Keratinocyte (primary cell): ENCODE measurements at places on chromosomes 13 and 19.
A peak's percentile ranks its signal among the peaks of the same experiment; 100 is the strongest.

- no peaks in the 10 kb centered on the region for H3K36me3 ChIP-seq
- DNase-seq = no peak
- H3K27me3 ChIP-seq = no peaks in the 10 kb centered on the region
- H3K27ac ChIP-seq = no peak overlapping the region
- no peak overlapping the region for H3K4me3 ChIP-seq
- peaks cover 18% of the 10 kb centered on the region for H3K4me1 ChIP-seq
These were observed 553.1 kb downstream of the EFNB2 start for GRCh38 chr13:105982219-105982930.

DNA sequence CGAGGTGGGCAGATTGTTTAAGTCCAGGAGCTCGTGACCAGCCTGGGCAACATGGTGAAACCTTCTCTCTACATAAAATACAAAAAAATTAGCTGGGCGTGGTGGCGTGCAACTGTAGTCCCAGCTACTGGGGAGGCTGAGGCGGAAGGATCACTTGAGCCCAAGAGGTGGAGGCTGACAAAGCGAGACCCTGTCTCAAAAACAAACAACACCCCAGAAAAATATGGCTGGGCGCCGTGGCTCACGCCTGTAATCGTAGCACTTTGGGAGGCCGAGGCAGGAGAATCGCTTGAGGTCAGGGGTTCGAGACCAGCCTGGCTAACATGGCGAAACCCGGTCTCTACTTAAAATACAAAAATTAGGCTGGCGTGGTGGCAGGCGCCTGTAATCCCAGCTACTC is 3.4 kb upstream of the HNRNPL start:
- H3K27ac ChIP-seq = no peak overlapping the region
- no peak overlapping the region for H3K4me3 ChIP-seq
- H3K4me1 ChIP-seq = peaks cover 26% of the 10 kb centered on the region
- no peak for DNase-seq

DNA sequence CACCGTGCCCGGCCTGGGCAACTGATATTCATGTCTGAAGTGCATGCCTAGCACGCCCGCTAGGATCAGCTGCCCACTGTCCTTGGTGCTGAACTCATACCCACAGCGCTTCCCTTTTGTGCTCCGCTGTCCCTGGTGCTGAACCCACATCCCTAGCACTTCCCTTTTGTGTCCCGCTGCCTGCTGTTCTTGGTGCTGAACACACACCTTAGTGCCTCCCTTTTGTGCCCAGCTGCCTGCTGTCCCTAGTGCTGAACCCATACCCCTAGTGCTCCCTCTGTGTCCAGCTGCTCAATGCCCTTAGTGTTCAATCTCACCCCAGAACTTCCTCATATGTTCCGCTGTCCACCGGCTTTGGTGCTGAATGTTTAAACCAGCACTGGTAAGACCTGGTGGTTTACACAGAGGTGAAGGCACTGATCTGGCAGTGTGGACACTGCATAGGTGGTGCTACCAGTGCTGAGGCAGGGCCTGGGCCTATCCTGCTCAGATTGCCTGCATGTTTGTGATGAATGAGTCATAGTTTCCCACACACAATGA is 26.3 kb upstream of the SIGLEC11 start:
- H3K27me3 ChIP-seq = no peaks in the 10 kb centered on the region
- no peak overlapping the region for H3K27ac ChIP-seq
- no peaks in the 10 kb centered on the region for H3K4me1 ChIP-seq
- H3K36me3 ChIP-seq = peaks cover 8% of the 10 kb centered on the region
- peak; percentile 54 for DNase-seq

GRCh38 chr19:45276284-45276687 is 25.2 kb downstream of the MARK4 start:
- no peak overlapping the region for H3K27ac ChIP-seq
- no peak overlapping the region for H3K4me3 ChIP-seq
- peaks cover 27% of the 10 kb centered on the region for H3K36me3 ChIP-seq
- no peaks in the 10 kb centered on the region for H3K27me3 ChIP-seq

DNA sequence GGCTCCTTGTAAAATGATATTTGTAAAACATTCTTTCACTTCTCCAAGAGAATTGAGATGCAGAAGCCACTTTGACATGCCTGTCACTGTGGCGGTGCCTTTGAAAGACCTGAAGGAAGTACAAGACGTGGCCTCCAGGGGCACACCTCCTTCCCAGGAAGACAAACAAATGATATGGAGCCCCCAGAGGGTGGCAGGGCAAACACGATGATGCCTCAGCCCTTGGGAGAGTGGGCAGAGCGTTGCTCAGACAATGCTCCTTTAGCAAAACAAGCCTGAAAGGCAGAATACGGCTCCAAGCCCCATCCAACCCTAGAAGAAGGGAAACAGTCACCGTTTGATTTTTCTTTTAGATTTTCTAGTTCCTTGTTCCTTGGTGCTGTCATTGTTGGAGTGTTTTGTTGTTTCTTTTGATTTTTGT is 9.2 kb upstream of the ATP12A start:
- DNase-seq = no peak
- peak overlapping the region; percentile 95 for H3K27ac ChIP-seq
- no peaks in the 10 kb centered on the region for H3K36me3 ChIP-seq
